ENCODE measurements at places on chromosomes 1 and 21. TPM values are rescaled to one million over a fixed set of nuclear protein-coding genes. Genes with fewer than 3 reads are reported as not detected.

DNA sequence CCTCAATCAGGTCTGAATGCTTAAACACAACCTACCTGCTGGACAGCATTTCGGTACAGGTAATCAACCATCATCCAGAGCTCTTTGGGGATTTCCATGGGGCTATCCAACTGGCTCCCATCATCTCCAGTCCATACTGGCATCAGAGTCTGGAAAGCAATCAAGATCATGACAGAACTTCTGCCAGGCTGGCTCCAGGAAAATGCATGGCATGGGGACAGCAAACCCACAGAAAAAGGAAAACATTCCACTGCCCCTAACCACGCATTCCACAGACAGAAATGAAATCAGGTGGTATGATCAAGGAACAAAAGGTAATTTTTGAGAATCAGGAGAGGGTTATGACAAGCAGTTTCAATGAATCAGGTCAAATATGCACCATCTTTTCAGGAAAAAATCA lies 9.1 kb upstream of the MTF1 start:
- DNase-seq, result no peak

- no peak for DNase-seq
These were observed 113.6 kb downstream of the SYT2 start for GRCh38 chr1:202596638-202597037.

GRCh38 chr1:154861607-154862094 lies 8.4 kb downstream of the KCNN3 start:
- DNase-seq, result no peak

- DNase-seq, result peak; percentile 12
These were observed 771 bp upstream of the RAD54L start for GRCh38 chr1:46246548-46247435.

DNA sequence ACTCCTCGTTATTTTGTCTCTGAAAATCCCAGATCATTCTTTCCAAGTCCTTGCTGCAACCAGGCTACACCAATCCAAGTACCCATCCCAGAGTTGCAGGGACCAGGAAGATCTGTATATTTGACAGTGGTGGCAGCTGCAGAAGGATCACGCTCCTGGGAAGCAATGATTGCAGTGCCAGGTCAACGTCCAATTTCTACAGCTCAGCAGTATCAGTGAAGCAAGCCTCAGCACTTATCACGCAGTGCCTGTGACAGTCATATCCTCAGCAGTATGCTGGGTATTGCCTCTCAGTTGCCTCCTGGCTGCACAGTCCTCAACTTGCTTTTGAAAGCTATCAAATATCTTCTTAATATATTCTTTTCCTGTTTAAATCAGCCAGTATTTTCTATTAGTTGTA lies 66.7 kb downstream of the BARHL2 start:
- no peak for DNase-seq

DNA sequence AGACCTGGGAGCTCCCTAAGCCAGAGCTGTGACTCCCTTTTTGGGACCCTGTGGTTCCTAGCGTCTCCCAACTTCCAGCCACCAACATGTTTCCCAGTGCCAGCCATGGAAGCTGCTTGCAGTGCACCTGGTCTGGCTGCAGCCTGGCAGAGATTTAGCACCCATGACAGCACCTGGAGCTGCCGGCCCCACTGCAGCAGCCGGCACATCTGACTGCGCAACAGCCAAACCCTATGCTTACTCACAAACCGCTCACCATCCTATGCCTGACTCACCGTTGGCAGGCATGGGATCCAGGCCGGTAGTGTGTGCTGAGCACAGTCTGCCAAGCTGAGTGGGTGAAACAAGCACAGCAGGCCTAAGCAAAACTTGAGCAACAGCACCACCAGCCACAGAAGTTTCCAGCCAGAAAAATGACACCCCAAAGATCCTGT lies 435.9 kb upstream of the PRMT6 start:
- no peak for DNase-seq

GRCh38 chr1:21509351-21510112 lies at the start of gene ALPL:
Gene ALPL (plus strand): TSS chr1:21509423. CDS start chr1:21554082, 44,659 bp downstream.
- no peak for DNase-seq

DNA sequence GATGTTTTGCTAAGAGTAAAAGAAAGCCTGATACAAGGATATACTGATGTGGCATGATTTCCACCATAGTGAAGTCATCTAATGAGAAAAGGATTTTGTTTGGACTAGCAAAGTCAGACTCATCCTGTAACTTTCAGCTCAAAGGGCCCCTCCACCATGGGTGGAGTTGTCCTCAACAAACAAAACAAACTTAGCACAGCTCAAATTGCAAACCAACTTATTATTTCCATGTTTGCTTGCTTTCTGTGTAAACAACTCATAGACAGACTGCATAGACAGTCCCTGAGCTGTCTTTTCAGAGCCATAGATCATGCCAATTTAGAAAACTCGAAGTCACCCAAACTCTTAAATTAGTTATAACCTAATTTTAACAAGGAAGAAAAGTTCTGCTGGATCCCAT lies 69.4 kb upstream of the VAV3 start:
- DNase-seq, result no peak

GRCh38 chr1:212315907-212316306 lies 30.7 kb downstream of the PPP2R5A start:
- DNase-seq, result no peak

DNA sequence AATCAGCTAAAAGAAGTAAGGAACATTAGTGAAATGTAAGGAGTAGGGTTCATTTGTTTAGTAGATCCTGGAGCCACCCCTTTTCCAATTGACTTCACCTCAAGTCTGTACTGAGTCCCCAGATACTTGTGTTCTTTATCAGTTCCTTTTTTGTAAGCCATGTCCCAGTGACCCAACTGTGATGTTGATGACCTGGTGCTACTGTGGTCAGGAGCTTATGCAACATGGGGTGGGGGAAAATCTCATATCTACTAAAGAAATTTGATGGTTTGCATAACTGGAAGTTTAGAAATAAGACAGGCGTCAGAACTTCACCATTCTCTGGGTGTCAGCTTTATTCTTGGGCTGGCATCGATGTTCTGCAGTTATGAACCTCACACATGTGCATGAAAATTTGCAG lies 120.5 kb downstream of the LRRC7 start:
- no peak for DNase-seq

DNA sequence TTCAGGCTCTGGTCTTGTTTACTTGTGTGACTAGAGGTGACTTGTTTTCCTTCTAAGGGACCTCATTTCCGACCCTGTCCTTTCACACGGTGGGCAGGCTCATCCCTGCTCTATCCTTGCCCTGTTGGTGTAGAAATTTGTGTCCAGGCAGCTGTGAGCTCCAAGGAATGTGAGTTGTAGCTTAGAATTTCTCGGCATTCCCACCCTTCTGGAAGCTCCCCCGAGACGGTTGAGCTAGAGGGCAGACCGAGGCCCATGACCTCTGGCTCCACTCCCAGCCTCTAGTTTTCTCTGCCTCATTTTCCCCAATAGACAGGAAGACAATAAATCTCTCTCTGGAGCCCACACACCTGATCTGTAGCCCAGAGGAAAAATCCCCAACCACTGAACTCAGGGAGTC lies 100.9 kb downstream of the NAV1 start:
- DNase-seq, result no peak

Gene CD53
- total RNA-seq, result 18.7 TPM

Gene RHBG
- not detected for total RNA-seq

Gene PAPPA2
- 2.9 TPM for total RNA-seq
